Astrocyte of the cerebellum (primary cell): ENCODE measurements at places on chromosomes 5 and 9.

DNA sequence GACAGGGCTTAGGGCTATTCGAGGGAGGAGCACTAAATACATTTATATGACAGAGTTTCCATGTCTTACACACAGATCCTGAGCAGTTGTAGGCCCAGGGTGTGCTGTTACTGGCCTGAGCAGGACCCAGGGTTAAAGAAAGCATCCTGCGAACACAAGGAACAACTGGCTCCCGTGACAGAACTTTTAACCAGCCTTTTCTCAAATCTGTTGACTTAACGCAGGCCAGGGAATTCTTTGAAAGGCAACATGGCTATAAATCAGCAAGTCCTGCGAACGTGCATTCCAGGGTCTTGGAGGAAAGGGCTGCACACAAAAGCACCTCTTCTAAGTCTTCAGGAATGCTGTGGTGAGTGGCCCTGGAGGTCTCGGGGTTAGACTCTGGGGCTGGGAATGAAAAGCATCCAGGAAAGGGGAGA lies 45.2 kb upstream of the ANKRD55 start:
- peak; percentile 96 for DNase-seq

GRCh38 chr5:407801-408268 lies 35.1 kb upstream of the EXOC3 start:
- DNase-seq = no peak

- no peak for DNase-seq
Measured at GRCh38 chr5:82917584-82917983, 159.6 kb downstream of the TMEM167A start.

- no peak for DNase-seq
Measured at GRCh38 chr5:128021411-128021810, 62.2 kb upstream of the SLC12A2 start.

DNA sequence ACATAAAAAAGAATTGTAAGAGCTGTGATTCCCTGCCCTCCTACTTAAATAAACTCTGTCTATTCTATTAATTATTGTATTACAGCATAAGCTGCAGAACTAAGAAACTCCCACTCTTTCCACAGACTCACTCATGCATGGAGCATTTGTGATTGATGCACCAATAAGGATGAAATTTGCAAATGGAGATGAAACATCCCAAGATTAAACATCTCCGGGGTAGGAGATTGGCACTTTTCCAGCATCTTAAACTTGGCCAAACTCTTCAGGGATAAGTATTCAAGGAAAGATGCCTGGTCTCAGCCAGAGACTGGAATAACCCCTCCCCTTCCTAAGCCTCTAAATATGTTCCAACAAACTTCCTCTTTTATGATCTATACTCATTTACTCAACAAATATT lies 472.0 kb downstream of the ACTL7B start:
- no peak for DNase-seq

DNA sequence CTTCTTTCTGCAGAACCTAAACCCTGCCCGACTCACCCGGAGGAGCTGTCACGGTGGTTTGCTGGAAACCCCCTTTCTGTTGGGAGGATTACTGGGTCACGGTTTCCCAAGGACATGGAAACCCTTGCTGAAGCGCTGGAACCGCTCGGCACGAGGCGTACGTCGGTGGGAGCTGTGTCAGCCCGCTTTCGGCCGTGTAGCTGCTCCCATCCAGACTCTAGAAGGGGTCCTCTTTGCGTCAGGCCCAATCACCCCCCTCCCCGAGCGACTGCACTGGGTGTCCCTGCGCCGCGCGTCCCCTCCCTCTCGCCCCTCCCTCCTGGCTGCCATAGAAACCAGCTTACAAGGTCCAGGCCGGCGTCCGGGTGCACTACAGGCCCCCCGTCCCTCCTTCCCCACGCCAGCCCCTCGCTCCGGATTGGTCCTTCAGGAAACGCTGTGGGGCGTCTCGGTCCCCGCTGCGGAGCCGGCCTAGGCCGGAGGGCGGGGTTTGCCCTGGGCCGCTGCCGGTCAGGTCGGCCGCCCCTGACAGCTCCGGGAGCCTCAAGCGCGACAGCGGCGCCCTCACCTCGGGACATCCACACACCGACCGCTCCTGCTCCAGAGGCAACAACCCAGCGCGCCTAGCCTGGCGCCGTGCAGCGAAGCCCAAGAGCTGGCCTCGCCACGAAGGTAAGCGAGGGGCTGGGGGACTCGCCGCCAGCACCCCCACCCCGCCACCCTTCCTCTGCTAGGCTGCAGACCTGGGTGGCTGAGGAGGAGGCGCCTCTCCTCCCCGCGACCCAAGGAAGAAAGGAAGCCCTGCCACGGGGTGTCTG lies at the start of gene NIM1K:
Gene NIM1K (plus strand): TSS at position 486 of the 818 bp plus-strand sequence. CDS start 53,551 bp downstream, outside the sequence.
- no peak for DNase-seq

GRCh38 chr9:113355040-113355596 lies 5.8 kb downstream of the BSPRY start:
- DNase-seq = no peak

- DNase-seq = no peak
Measured at GRCh38 chr9:106866243-106866642, 3.3 kb downstream of the ZNF462 start.

DNA sequence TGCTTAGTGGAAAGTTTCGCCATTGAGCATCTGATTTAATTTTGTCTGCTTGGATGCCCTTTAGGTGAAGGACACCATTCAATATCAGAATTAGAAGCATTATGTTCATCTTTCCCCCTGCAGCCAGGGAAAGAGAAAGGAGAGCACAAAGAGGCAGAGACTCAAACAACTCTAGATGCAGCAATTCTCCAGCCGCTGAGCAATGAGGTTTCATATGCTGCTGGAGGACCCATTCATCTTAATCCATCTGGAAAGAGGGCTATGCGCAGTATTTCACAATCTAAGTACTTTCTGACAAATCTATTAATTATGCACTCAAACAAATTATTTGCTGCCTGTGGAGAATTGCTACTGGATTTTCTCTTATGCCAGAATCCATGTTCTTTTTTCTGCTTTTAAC lies 527.0 kb upstream of the TUSC1 start:
- no peak for DNase-seq

GRCh38 chr9:34501889-34502425 lies 20.8 kb downstream of the ENHO start:
- DNase-seq = peak; percentile 73

DNA sequence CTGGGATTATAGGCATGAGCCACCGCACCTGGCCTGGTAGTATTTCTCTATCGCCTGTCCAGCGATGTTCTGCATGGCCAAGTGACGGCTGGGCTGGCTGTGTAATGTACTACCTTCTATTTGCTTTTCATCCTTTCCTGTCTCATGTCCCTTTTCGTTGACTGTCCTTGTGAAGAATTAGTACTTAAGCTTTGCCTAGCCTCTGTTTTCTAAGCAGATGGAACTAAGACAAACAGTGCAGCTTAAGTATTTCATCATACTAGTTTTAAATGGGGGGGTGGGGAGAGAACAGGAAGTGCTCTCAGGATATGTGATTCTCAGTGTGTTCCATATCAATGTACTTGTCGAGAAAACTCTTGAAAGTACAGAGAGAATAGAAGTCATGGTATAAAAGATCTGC lies 31.7 kb upstream of the CCL21 start:
- DNase-seq = no peak

GRCh38 chr9:1253064-1253979 lies 203.2 kb downstream of the DMRT2 start:
- DNase-seq = no peak

DNA sequence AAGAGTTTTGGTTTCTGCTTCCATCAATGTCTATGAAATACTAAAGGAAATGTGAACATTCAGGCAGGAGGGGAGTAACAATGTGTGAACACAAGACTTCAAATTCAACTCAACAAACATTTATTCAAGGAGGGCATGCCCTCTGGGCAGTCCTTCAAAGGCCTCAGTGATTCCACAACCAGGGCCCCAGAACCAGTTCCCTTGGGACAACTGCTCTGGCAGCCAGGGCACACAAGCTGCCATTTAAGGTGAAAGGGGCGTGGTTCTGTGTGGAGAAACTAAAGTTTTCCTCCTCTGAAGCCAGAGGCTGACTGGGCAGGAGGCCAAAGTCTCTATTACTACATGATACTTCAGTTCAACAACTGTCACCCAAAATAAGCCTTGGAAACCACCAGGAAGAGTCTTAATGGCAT lies 3.2 kb downstream of the RBM18 start:
- no peak for DNase-seq

DNA sequence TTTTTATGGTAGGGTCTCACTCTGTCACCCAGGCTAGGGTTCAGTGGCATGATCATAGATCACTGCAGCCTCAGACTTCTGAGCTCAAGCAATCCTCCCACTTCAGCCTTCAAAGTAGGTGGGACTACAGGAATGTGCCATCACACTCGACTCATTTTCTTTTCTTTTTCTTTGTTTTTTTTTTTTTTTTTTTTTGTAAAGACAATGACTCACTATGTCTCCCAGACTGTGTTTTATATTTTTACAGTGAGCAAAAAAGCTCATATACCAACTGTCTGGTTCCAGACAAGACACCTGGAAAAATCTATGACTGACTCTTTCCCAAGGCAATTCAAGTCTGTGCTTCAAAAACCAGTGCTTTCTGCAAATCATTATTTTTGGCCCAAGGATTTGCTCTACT lies 10.8 kb upstream of the FOXD1 start:
- DNase-seq = no peak

DNA sequence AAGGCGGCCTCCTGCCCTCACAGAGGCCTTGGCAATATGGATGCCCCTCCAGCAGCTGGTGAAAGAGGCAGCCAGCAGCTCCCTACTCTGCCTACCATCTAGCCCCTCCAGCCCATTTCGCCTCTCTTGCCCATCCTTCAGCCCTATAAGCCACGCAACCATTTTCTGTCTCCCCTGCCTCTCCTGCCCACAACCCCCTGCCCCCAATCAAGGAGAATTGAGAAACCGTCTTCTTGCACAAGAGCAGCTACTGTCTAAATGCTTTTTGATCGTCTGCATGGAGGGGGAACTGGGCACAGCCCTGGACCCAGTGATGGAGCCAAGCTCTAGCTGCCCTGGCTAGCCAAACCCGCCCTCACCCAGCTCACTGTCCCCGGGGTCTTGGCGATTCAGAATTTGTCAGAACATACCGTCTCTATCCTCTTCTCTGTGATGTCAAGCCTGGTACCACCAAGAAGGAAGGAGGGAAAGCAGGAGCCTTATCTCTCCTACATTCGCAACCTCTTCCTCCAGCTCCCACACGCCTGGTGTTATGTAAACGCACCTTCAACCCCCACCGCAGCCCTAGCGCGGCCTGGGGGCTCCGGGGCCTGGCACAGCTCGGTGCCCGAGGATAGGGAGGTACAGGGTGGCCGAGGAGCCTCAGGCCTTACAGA lies 1.2 kb downstream of the SPRY4 start:
- no peak for DNase-seq

DNA sequence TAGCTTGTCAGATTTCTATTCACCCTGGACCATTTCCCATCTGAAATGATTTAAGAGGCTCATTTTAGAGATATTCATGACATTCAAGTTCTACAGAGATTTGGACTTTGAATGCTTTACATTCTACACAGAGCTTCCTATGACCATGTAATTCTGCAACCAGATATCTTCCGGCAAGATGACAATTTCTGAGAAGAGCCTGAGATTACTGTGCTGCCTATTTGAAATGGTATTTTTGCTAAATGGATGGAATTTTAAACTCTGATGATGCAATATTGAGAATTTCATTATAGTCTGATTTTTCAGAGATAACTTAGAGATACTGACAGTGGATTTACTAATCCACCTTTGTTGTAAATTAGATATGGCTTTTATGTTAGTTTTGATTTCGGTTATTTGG lies 16.0 kb upstream of the ACOT12 start:
- no peak for DNase-seq

GRCh38 chr5:153476767-153477166 lies 13.7 kb upstream of the GRIA1 start:
- peak; percentile 38 for DNase-seq

DNA sequence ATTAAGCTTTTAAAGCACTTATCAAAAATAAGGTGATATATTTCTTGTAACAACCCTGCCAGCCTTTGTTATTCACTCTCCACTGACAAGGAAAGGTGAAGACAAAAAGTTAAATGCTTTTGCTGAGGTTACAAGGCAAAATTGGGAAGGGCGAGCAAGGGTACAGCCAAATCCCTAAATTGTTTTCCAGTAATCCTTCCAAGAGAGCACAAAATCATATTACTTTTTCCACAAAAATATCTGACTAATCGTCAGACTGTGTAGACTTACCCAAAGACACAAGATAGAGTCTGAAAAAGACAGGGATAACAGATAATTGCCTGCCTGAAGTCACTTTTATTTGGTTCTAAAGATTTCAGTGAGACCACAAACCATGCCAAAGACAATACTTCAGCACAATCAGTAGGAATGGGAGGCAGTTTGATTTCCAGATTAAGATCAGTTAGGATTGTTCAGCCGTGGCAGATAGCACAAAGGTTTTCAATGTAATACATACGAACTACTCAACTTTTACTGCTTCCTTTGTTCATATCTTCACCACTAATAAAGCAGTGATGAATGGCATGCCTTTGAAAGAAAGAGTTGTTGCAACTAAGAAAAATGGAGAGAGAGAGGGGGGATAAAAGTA lies 383.8 kb upstream of the TUSC1 start:
- no peak for DNase-seq

DNA sequence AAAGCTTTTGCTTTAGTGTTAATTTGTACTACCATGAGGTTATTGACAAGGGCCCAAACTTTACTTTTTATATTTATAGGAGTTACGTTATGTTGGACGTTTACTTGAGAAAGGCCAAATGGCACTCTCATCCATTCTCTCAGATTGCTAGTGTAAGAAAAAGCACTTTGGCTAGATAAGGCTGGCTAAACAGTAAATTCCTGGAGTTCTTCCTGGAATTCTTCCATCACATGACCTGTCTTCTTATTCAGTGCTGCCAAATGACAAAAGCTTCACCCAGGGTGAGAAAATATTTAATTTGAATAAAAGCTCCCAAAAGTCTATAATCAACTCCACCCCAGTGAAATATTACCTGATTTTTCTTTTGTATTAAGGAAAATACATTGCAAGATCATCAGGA lies 1568.9 kb upstream of the ACO1 start:
- no peak for DNase-seq

DNA sequence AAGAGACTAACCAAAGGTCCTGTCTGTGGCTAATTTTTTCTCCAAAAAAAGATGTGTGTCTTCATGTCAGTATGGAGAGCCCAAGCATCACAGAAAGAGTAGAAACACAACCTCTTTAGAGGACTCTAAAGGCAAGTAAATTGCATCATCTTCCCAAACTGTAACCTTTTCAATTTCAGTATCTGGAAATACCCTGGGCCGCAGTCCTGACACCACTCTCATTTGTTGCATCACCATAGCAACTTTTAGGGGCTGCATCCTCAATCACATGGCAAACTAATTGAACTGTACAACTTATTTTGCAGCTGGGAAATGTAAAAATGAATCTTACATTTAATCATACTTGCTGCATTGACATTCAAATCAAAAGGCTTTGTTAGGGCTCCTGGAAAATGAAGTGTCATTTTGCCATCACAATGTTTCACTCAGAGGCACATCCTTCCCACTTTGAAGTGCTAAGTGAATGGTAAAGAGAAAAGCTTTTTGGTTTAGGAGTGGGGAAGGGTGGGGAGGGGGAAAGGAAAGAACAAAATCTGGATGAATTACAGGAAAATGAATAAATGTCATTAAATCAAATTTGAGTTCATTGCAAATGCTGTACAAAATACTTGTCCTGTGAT lies 60.6 kb upstream of the GRIA1 start:
- DNase-seq = no peak

GRCh38 chr5:1108023-1108864 lies 3.6 kb downstream of the SLC12A7 start:
- DNase-seq = no peak
